LNCaP clone FGC (cell line): ENCODE measurements at places on chromosomes 12 and 14.

DNA sequence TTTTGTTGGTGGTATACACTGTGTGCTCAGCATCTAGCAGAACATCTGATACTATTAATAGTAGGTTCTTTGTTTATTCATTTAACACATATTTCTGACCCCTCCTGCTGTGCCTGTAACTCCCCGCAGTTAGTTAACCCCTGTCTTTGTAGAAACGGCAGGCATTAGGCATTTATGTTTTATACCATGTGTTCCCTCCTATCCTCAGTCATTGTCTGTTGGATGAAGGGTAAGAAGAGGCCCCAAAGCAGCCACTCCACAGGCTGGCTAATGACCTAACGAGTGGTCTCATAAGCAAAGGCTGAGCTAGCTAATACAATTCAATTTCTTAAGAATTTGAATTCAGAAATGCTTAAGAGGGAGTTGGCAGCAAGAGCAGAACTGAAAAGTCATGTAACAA lies 170.8 kb downstream of the TMX1 start:
- DNase-seq: no peak

DNA sequence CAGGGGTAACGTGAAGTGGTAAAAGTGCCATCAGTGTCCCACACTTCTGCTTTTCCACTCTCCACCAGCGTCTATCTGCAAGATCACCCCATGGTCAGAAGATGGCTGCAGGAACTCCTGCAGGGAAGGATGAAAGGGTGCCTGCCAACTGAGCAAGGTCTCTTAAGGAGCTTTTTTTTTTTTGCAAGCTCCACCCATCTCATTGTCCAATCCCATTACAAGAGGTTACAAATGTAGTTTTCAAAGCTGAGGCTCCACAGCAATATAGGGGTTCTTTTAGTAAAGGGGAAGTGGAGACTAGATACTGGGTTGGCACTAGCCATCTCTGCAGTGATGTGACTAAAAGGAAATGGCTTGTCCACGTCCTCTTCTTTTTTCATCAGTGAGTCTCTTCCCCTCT lies 5.9 kb upstream of the BHLHE41 start:
- DNase-seq: no peak

- no peak for DNase-seq
Measured at GRCh38 chr14:102629011-102629444, 36.6 kb downstream of the RCOR1 start.

- DNase-seq: no peak
Measured at GRCh38 chr12:119296535-119296934, 38.0 kb upstream of the CCDC60 start.

DNA sequence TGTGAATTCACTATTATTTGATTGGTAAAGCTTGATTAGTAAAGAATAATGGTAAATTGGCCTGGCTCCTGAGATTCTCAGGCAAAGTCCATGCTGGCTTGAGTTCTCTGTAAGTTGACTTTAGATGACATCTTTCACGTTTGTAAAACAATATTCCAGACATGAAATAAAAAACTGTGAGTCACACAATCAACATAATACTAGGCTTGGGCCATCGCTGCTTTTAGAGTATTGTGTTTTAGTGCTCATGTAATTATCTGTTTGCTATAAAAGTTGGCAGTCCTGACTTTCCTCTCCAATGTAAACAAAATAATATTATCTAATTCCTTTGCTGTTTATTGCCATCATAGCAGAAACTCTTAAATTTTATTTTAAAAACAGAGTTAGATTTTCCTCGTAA lies 3.9 kb upstream of the TBC1D30 start:
- DNase-seq: peak; percentile 95
